ENCODE measurements at places on chromosomes 6 and 20. TPM values are rescaled to one million over a fixed set of nuclear protein-coding genes. Genes with fewer than 3 reads are reported as not detected.
A peak's percentile ranks its signal among the peaks of the same experiment; 100 is the strongest.

GRCh38 chr6:135850882-135851281, 619 bp upstream of the PDE7B start:
- no peak overlapping the region for H3K4me3 ChIP-seq
- no peak overlapping the region for H3K27ac ChIP-seq
- H3K36me3 ChIP-seq, result no peaks in the 10 kb centered on the region
- H3K27me3 ChIP-seq, result no peaks in the 10 kb centered on the region

DNA sequence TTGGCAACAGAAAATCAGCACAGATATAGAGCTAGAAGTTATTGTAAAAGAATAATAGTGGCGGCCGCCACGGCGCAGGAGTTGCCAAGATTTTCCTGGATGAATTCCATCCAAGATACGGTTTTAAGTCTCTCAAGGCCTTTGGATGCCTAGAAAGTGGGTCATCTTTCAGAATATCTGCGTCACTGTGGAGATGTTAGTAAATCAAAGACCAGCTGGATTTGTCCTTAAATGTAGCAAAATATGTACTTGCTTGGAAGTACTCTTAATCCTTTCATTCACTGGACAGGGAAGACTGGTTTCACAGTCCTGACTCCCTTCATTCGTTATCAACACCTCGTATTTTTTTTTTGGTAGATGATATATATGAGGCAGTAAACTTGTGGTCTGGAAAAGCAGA, 83.0 kb downstream of the SLC22A3 start:
- H3K27me3 ChIP-seq, result no peaks in the 10 kb centered on the region
- no peak for DNase-seq
- H3K36me3 ChIP-seq, result no peaks in the 10 kb centered on the region
- H3K27ac ChIP-seq, result no peak overlapping the region

DNA sequence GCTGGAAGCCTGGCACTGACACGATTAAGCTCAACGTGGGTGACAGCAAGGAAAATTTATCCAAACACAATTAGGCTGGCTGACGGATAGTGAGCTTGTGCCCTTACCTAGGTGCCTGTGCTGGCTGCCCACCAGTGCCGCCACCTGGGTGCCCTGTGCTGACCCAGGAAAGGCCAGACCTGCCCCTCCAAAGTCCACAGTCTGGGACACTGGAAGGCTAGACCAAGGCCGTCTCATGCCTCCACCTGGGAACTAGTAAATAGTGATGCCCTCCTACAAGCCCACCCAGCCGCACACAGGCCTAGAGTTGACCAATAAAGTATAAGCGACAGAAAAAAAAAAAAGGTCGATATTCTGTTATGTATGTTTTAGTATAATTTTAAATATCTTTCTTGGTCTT, 142.6 kb upstream of the MCHR2 start:
- no peaks in the 10 kb centered on the region for H3K4me1 ChIP-seq
- no peaks in the 10 kb centered on the region for H3K36me3 ChIP-seq
- no peak overlapping the region for H3K4me3 ChIP-seq

DNA sequence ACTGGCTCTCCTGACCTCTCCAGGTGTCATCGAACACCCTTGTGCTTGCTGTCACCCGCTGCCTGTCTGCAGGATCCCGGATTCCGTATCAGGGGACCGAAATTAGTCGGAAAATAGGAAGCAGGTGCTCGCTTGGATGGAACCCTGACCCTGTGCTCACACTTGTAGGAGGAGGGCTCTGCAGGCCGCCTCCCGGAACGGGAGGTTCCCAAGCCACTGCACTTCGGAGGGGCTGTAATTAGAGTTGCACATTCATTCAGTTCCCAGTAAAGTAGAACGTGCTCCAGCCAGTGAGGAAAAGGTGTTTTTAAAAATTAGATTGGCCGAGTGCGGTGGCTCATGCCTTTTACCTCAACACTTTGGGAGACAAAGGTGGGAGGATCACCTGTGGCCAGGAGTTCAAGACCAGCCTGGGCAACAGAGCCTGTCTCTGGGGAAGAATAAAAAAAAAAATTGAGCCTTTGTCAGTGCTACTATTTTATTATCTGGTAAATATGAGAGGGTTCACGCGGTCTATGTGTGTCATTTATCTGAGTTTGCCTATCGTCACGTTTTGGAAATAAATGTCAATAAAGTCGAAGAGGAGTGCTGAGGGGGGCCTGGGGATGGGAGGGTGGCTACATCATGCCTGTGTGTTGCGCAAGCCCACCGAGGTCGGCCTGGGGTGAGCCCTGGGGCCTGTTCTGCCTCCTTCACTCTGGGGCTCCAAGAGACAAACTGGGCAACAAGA, 1.5 kb upstream of the GMEB2 start:
- H3K4me3 ChIP-seq, result peak overlapping the region; percentile 83
- H3K27ac ChIP-seq, result peak overlapping the region; percentile 65
- DNase-seq, result peak; percentile 58

DNA sequence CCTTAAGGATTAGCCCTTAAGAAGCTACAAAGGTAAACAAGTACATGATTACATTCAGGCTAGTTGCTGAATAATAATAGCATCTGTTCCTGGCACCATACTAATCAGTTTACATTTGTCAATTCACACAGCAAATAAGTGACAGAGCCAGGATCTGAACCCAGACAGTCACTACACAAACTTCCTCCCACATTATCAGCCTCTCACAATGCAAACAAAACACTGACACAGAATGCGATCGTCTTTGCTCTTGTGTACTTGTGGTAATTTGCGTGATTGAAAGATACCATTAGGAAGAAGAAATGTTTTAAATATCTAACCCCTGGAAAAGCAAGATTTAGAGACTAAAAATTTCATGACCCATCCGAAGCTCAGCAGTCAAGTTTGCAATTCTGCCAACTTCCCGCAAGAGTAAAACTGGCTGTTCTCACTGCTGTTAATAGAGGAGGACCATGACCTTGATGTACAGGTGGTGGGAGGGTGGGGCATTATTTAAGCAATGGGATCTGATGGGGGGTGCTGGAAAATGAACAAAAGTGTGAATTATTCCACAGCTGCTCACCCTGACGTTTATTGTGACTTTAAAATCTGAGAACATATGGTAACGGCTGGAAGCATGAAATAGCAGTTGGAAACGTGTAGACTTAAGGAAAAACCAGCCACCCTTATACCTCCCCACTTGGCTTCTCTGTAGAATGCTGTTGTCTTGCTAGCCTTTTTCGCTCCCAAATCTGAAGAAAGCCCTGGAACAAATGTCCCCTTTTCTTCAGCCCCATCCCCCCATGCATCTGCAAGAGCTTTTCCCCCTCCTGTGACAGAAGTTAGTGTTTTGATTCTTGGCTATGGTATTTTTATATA, 95.3 kb upstream of the ARMC2 start:
- H3K36me3 ChIP-seq, result no peaks in the 10 kb centered on the region
- no peak overlapping the region for H3K27ac ChIP-seq
- peaks cover 22% of the 10 kb centered on the region for H3K27me3 ChIP-seq
- H3K4me3 ChIP-seq, result no peak overlapping the region
- no peak for DNase-seq
- H3K4me1 ChIP-seq, result no peaks in the 10 kb centered on the region

Gene VGLL2
- not detected for total RNA-seq

Gene TAF4
- 21.0 TPM for total RNA-seq

Gene CST5
- not detected for total RNA-seq

DNA sequence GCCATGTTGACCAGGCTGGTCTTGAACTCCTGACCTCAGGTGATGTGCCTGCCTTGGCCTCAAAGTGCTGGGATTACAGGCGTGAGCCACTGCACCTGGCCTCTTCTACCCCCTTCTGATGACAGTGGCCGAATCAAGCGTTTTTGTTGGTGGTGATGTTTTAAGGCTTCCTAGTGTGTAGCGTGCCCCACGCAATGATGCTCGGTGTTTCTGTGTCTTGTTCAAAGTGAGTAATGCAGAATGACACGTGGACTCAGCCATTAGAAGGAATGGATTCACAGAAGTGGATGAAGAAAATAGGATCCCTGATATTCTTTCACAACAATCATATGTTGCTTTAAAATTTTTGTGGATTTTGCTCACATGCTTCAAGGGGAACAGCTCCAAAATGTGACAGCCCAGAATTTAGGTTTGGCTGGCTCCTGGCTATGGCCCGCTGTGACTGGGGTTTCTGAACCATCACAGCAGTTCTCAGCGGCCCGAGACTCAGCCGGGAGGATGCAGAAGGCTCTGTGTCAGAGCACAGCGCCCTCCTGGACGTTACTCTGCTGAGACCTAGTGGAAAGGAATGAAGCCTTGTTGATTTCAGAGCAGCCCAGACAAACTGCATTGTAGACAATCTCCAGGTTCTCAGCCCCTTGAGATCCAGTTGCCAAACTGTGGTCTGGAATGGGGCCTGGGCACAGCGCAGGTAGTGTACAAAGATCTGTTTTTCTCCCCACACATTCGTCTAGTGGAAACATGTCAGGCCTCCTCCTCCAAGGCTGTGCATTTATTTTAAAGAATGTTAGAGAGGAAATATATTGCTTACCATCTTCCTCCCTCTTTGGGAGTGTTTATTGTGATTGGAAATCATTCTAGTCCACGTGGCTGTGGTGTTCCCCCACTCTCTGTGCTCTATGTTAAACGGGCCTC, 57.6 kb upstream of the TIAM2 start:
- peaks cover 11% of the 10 kb centered on the region for H3K4me1 ChIP-seq
- no peaks in the 10 kb centered on the region for H3K27me3 ChIP-seq
- no peak overlapping the region for H3K4me3 ChIP-seq
- no peaks in the 10 kb centered on the region for H3K36me3 ChIP-seq
